NCI-H1105 treated with DMSO at 0.1 percent for 48 hours (cell line): ENCODE measurements at places on chromosomes 13 and 19.

DNA sequence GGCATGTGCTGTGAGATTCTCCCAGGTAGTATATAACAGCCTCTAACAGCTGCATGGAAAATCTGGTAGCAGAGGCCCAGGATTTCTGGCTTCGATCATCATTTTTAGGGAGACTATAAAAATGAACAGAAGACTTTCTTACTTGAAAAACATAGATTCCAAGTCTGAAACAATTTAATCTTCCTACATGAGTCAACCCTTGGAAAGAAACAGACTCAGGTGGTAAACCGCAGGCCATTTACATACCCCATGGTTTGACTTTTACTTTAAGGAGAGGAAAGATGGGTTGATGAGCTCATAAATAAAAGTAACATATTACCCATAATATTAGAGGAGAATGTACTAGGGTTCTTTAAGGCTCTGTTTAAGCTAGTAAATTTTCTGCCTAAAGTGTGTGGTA, 121.6 kb downstream of the CYSLTR2 start:
- no peak for DNase-seq

GRCh38 chr13:108895220-108895704, 265.9 kb downstream of the MYO16 start:
- DNase-seq = peak; percentile 81

DNA sequence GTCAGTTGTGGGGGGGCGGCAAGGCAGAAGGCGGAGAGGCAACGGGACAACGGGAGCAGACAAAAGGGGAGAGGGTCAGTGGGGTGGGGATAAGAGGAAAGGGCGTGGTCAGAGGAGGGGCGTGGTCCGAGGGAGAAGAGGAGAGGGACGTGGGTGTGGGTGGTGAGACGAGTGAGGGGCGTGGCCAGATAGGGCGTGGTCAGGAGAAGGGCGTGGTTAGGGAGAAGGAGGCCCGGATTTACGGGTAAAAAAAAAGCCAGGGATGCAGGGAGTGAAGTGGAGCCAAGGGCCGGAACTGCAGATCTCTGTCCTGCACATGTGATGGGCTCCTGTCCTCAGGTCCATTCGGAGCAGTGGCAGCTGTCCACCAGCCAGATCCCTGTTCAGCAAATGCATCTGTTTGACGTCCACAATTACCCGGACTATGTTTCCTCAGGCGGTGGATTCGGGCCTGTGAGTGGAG, 21.5 kb downstream of the CPT1C start:
- no peak for DNase-seq

DNA sequence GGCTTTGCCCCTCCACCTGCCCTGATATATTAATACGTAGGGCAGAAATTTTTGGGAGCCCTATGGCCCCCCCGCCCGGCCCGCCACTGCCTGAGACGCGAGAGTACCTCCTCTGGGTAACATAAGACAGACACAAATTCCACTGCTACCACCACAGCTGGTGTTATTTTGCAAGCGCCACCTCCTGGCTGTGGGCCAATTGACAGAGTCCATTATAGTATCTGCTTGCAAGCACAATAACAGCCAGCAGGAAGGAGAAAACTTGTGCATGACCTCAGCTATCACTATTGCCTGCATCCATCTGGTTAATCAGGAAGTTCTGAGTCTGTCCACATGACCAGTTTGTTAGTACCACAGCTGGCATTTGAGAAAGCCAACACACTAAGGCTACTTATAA, 25.3 kb upstream of the OR10H2 start:
- peak; percentile 43 for DNase-seq

DNA sequence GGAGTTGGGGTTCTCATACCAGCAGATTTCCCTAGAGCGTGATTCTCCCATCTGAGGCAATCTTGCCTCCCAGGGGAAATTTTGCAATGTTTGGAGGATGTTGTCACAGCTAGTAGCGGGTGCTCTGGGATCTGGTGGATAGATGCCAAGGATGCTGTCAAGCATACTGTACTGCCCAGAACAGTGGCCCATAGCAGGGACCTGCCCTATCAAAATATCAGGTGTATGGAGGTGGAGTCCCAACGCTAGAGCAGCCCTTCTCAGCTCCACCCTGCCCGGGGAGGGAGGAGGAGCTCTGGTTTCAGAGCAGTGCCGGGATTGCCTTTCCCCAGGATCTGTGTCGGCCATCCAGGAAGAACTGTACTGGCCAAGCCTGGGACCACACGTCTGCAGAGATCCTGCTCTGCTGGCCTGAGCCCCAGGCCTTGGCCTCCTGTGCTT, 10.9 kb upstream of the QTRT1 start:
- DNase-seq = no peak

DNA sequence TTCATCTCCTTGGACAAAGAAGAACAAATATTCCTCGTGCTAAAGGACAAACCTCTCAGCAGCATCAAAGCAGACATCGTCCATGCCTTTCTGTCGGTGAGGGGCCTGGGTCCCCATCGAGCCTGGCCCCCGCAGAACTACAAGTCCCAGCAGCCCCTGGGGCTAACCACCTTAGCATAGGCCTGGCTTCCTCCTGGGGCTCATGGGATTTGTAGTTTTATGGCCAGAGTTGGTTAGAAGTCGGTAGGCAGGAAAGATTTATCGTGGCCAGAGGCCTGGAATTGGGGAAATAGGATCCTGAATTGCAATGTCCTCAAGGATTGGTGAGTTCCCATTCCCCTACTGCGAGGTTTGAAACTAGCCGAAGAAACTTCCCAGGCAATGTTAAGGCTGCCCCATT, 19.6 kb downstream of the TMEM150B start:
- peak; percentile 17 for DNase-seq
